ENCODE measurements at places on chromosomes 1 and 21.

GRCh38 chr1:151897991-151898431 lies 11.3 kb downstream of the THEM4 start:
- DNase-seq: no peak

DNA sequence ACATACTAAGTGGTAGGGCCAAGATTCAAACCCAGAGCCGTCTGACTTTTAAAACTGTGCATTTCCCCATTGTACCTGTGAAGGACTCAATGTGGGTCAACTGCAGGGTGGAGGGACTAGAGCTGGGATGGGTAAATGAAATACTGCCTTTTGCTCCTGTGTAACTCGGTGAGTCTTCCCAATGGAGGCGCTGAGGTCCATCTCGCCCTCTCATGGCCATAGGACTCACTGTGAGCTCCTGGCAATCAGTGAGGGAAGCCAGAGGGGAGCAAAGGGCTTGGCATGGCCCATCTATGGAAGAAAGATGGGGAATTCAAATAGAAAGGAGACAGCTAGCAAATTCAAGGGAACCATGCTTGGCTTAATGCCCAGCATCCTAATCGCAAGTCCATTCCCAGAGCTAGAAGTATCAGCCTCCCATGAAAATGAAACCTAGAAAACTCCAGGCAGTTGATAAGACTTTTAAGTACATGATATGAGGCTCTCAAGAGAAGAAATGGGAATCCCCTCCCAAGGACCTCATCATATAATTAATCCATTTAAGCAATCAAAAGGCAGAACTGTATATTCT lies 25.4 kb upstream of the CGN start:
- DNase-seq: no peak

DNA sequence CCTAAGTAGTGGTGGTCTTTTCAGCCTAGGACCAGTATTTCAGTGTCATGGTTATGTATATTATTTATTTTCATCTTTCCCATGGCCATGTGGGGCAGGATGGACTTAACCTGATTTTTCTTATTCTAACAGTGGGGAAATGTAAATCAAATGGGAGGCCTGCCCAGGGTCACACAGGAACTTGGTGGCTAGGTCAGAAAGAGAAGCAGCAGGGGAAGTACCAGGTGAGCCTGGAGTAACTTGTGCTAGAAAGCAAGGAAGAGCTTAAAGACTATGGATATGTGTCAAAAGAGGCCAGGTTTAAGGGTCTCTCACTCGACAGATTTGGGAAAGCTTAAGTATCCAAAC lies 936 bp downstream of the ZFP69B start:
- DNase-seq: no peak

GRCh38 chr1:167500283-167500860 lies 18.0 kb downstream of the CD247 start:
- DNase-seq: no peak

DNA sequence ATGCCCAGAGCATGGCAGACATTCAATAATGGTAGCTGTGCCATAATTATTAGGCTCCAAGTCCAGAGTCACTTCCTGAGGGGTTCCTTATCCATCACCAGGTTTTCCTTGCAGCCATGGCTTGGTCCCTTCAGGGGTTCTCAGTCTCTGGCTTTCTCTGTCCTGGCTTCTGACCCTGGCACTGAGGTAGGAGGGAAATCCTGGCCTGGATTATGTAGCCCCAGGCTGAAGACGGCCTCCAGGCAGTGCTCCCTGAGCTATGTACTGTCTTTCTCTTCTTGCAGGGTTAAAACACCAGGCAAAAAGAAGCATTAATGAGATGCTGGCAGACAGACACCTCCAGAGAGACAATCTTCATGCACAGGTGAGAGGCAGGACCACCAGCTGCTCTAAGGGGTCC lies 9.5 kb upstream of the PADI3 start:
- peak; percentile 83 for DNase-seq

All from NCI-H1694 (cell line).